Right lobe of liver (tissue), 6 donors: ENCODE measurements at places on chromosomes 7 and 10. TPM values are rescaled to one million over a fixed set of nuclear protein-coding genes. Genes with fewer than 3 reads are reported as not detected.
A peak's percentile ranks its signal among the peaks of the same experiment; 100 is the strongest.

- no peaks in the 10 kb centered on the region for H3K27me3 ChIP-seq
- H3K36me3 ChIP-seq, result peaks cover 21% of the 10 kb centered on the region
- H3K4me3 ChIP-seq, result no peak overlapping the region
- H3K4me1 ChIP-seq, result no peaks in the 10 kb centered on the region
- DNase-seq, result no peak
These were observed 130.6 kb downstream of the DOCK1 start for GRCh38 chr10:127035827-127036226.

- H3K27ac ChIP-seq, result no peak overlapping the region
- no peaks in the 10 kb centered on the region for H3K27me3 ChIP-seq
- H3K36me3 ChIP-seq, result no peaks in the 10 kb centered on the region
- no peaks in the 10 kb centered on the region for H3K4me1 ChIP-seq
- H3K4me3 ChIP-seq, result no peak overlapping the region
These were observed 56.0 kb downstream of the PRF1 start for GRCh38 chr10:70546584-70546983.

GRCh38 chr7:74214816-74215630 is 5.2 kb downstream of the LAT2 start:
- H3K4me1 ChIP-seq, result peaks cover 4% of the 10 kb centered on the region
- no peak overlapping the region for H3K27ac ChIP-seq
- no peaks in the 10 kb centered on the region for H3K36me3 ChIP-seq
- no peaks in the 10 kb centered on the region for H3K27me3 ChIP-seq

- no peak overlapping the region for H3K27ac ChIP-seq
- H3K4me3 ChIP-seq, result no peak overlapping the region
- peak; percentile 57 for DNase-seq
- no peaks in the 10 kb centered on the region for H3K4me1 ChIP-seq
These were observed 94.2 kb upstream of the IGFBP3 start for GRCh38 chr7:46015107-46015868.

DNA sequence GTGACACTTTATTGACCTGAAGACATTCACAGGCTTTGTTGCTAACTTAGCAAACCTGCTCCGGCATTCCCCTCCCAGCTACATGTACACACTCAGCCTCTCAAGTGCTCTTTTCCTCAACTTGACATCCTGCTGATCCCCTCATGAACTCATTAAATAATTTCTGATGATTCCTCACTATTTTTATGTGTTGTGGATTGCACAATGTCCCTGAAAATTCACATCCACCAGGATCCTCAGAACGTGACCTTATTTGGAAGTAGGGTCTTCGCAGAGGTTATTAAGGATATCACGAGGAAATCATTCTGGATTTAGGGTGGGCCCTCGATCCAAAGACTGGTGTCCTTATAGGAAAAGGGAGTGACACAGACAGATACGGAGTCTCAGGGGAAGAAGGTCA is 27.3 kb downstream of the FIGNL1 start:
- no peak for DNase-seq
- H3K27ac ChIP-seq, result no peak overlapping the region
- no peaks in the 10 kb centered on the region for H3K4me1 ChIP-seq

DNA sequence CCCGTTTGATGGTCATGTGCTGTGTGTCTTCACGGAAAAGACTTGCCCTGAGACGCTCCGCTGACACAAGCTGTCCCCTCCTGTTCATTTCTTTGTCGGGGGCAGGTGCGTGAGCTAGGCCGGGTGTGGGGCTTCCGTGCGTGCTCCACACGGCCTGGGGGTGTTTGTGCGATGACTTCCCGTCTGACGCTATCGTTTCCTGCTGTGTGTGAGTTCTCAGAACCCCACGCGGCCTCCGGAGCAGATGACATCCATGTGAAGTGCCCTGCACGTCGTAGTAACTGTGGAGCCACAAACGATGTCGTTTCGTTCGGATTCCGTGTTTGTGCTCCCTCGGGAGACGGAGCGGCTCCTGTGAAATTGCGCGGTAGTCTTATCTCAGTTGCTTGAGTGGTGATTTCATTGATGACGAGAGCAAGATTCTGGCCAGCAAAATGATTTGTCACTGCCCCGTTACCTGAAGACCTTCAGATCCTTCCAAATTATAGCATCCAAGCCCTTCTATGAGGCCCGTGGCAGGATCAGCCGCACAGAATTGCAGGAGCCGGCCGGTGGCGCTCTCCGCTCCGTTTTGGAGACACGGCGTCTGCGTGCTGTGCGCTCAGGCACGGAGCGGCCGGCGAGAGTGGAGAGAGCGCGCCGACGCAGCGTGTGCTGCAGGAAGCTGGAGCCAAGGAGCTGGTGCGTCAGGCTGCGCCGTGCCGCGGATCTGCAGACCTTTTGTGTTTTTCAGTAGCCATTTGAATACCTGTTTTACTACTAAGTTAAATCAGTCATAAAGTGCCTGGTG is 94.9 kb downstream of the NKX6-2 start:
- no peak overlapping the region for H3K4me3 ChIP-seq
- DNase-seq, result peak; percentile 4
- no peak overlapping the region for H3K27ac ChIP-seq
- no peaks in the 10 kb centered on the region for H3K36me3 ChIP-seq
- H3K4me1 ChIP-seq, result no peaks in the 10 kb centered on the region
- no peaks in the 10 kb centered on the region for H3K27me3 ChIP-seq

DNA sequence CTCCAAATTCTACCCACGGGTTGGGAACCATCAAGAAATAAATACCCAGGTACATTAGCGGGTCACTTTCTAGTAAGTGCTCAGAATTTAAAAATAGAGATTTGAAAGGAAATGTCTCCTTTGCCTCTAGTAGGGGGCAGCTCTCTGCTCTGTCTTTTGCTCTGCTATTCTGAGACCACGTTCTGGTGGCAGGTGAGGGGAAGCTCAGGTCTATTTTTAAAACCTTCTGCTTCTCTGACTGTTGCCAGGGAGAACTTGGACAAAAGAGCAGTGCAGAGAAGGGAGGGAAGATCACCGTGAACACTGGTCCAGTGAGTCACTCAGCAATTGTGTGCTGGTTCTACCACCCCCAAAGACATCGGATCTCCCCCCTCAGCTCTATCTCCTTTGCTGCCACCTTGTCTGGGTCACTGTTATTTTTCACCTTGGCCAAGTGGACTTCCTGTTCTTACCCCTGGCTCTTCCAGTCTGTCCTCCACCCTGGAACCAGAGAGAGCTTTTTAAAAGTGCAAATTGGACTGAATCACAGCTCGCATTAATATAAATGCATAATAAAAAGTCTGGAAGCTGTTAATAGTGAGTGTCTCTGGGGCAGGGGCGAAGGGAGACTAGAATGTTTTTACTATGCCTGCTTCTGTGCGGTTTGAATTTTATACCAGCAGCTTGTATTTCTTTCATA is 72.4 kb upstream of the LOXL4 start:
- H3K4me3 ChIP-seq, result no peak overlapping the region
- H3K27ac ChIP-seq, result no peak overlapping the region
- no peak for DNase-seq
- no peaks in the 10 kb centered on the region for H3K4me1 ChIP-seq
- no peaks in the 10 kb centered on the region for H3K27me3 ChIP-seq
- no peaks in the 10 kb centered on the region for H3K36me3 ChIP-seq

DNA sequence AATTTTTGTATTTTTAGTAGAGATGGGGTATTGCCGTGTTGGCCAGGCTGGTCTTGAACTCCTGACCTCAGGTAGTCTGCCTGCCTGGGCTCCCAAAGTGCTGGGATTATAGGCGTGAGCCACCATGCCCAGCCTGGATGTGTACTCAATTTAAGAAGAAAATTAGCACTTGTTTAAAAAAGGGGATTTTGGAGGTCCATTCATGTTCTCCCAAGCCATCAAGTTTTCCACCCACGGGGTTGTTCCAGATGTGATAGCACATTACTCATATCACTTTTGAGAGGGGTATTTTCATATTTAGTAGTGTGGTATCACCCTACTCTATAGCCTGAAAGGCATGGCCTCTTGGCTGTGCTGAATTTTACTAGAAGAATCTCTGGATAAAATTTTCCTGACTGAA is 10.5 kb upstream of the SLC26A3 start:
- H3K27me3 ChIP-seq, result no peaks in the 10 kb centered on the region
- no peak overlapping the region for H3K27ac ChIP-seq
- no peak overlapping the region for H3K4me3 ChIP-seq
- DNase-seq, result no peak

DNA sequence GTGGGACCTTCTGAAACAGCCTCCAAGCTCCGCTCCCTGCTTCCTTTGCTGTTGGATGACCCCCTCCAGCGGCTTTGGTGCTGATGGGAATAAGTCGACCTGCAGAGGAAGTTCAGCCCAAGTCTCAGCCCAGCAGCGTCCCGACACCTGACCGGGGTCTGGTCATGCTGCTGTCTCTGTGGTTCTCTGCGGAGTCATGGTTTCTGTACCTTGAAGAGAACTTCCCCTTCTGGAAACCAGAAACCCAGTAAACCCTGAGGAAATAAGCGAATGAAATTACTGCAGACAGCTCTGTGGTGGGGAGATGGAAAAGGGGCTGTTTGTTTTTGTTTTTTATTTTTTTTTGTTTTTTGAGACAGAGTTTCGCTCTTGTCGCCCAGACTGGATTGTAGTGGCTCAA is 18.3 kb upstream of the ZNF12 start:
- DNase-seq, result no peak
- H3K4me1 ChIP-seq, result no peaks in the 10 kb centered on the region
- no peak overlapping the region for H3K27ac ChIP-seq
- H3K4me3 ChIP-seq, result no peak overlapping the region

DNA sequence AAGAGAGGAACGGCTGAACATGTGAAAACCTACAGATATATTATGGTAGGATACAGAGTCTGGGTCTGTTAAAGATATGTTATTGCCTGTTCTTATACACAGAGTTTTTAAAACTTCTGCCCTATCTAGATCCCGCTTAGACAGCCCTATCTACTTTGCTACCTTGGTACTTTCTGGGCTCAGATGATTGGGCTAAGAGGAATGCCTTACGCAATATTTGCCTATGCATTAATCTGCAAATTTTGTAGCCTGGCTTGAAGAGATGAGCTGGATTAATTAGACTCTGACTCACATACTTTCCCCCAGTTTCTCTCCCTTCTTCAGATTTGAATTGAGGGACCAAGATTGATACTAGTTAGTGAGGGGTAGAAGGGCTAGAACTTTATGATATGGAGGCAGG is 33.6 kb upstream of the A1CF start:
- no peaks in the 10 kb centered on the region for H3K27me3 ChIP-seq
- H3K27ac ChIP-seq, result no peak overlapping the region
- no peaks in the 10 kb centered on the region for H3K4me1 ChIP-seq
- H3K4me3 ChIP-seq, result no peak overlapping the region

Gene SEMA4G
- 34.1 TPM for total RNA-seq

Gene VAX1
- total RNA-seq, result not detected
